SIG-M5 (cell line): ENCODE measurements at places on chromosomes 13 and 19.

GRCh38 chr19:50830266-50831025 is 2.9 kb downstream of the KLK15 start:
- no peak for DNase-seq

DNA sequence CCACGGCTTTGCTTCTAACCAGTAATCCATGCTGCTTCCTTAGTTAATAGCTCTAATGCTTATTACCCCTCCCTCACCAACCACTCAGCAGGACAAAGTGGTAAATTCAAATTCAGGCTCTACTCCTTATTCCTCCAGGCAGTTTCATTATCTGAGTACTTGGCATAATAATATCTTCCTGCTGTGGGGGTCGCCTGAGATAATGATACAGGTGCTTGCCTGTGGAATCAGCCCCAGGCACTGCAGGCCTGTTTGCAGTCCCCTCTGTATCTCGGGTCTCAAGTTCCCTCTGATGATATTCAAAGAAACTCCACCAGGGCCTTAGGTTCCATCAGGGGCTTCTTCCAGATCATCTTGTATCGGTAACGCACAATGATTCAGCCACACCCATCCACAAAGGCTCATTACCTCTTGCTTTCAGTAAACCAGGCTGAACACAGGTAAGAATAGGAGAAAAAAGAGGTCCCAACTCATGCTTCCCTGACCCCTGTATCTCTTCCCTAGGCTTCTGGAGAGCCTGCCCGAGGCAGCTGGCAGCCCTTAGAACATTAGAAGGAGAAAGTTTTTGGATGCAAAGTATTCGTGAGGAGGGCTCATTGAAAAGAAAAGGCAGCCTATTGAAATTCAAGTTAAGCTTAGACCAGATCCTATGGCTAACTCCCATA is 14.3 kb upstream of the FOXO1 start:
- DNase-seq: no peak

DNA sequence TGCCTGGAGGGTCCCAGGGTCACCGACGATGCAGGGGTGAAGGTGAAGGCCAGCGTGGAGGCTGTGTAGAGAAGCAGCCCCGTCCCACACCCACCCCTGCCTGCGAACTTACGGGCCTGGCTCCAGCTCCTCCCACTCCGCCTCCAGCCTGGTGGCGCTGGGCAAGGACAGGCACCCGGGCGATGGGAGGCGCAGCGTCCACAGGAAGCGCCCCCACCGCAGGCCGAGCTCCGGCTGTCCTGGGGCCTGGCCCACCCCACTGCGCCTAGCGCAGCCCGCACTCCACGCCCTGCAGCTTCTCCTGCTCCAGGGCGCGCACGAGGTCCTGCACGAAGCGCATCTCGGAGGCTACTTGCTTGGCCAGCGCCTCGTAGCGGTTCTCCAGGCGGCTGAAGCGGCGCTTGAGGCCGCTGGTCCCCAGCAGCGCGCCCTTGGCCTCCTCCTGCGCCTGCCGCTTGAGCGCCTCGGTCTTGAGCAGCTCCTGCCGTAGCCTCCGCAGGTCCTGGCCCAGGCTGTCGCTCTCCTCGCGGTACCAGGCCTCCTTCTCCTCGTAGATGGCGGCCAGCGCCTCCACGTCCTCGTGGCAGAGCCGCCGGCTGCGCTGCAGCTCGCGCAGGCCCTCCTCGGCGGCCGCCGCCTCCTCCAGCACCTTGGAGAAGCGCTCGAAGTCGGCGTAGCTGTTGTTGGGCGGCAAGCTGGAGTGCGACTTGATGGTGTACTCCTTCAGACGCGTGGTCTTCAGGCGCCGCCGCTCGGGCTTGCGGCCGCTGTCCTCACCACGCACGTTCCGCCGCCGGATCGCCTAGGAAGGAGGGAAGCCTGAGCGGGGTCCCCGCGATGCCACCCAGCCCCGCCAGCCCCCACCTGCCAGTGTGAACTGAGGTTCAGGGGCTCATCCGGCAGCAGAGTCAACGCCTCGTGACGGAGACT is 11.8 kb downstream of the DAPK3 start:
- DNase-seq: no peak

DNA sequence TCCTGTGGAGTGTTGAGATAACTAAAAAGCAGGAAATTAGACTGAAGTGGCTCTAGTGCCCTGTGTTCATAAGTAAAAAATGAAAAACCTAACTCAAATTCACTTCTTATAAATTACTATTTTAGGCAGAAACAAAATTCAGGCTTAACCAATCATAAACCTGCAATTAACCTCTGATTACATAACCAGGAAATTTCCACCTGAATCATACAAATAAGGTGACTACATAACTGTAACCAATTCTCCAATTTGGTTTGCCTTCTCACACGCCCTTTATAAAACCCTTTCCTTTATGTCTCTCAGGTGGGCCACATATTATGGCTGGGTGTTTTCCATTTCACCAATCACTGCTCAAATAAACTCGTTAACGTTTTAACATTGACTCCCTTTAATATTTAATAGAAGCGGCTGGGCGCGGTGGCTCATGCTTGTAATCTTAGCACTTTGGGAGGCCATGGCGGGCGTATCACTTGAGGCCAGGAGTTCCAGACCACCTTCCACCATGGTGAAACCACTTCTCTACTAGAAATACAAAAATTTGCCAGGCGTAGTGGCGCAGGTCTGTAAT is 22.9 kb upstream of the ZNF724 start:
- DNase-seq: no peak

DNA sequence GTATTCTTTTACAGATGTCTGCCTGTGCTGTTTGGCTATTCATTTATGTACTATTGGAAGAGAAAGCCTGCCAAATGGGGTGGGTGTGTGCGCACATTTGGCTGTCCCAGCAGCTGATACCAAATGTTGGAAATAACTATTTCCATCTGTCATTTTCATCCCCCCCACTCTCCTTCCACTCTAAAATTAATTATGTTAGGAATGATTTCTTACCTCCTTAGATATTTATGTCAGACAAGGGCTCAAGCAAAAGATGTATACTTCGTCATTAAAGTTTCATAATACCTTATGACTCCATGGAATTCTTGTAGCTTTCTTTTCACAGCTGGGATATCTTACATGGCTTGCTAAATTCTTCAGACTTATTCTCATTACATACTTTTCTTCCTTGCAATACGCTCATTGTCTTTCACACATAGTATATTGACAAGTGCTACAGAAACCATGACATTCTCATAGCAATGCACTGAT is 18.6 kb downstream of the ITM2B start:
- DNase-seq: no peak
